Esophagus squamous epithelium (tissue), 5 donors: ENCODE measurements at places on chromosomes 7 and 10.

DNA sequence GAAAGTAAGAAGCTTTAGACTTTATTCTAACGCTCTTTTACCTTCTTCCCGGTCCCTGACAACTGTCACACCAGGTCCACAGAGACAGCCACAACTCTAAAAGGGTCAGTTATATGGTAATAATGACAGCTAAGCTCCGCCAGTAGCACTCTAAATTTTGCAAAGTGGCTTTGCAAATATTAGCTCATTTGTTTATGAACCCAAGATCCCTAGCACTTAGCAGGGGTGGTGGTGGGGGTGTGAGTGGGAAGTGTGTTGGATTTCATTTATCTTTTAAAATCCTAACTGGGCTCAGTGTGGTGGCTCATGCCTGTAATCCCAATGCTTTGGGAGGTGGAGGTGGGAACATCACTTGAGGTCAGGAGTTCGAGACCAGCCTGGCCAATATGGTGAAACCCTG lies 34.8 kb upstream of the SDK1 start:
- DNase-seq = no peak

DNA sequence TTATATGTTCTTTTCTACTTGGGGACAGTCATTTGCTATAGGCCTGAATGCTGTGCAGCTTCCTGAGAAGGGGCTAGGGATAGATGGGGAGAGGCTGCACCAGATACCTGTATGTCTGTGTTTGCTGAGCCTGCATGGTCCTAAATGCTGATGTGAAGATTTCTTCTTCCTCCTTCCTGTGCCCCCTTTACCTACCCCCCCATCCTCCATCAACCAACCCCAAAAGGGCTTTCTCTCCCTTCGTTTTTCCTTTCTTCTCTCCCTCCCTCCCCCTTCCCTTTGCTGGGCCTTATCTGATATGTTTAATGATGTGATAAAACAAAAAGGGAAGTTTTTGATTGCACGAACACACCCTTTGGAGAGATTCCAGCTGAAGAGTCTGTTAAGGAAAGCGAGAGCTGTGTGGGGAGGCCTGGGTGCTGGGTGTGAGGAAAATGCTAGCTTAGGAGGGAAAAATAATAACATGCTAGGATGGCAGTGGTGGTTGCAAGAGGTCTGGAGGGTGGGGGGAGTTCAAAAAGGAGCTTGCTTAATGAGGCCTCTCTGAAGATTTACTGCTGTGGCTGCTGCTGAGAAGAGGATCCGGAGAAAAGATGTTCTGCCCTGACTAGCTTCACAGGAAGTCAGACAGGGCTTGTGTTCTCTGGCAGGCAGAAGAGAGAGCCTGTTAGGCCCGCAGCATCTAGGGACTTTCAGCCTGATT lies 101.8 kb downstream of the SAMD9 start:
- DNase-seq = no peak

GRCh38 chr10:130631142-130632096 lies 495.2 kb downstream of the GLRX3 start:
- no peak for DNase-seq

DNA sequence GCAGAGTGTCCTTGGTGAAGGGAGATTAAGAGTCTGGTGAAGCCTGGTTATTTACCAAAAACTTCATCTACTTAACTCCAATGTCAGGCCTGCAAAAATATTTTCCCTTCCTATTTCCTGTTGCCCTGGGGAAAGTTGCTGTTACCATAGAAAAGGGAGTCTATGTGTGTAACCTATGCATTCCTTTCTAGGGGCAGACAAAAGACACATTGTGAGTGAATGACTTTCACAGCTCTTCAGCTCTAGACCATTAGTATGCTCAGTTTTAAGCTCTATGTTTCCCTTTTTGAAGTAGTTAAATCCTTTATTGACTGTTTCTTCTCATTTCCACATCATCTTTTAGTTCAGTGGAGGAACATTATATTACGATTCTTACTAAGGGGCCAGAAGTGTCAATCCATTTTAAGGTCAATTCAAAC lies 45.6 kb upstream of the SGCE start:
- DNase-seq = no peak

GRCh38 chr7:123231021-123232000 lies 31.5 kb upstream of the SLC13A1 start:
- DNase-seq = no peak
